ENCODE measurements at places on chromosomes 11 and 22. TPM values are rescaled to one million over a fixed set of nuclear protein-coding genes. Genes with fewer than 3 reads are reported as not detected.

C11orf87 gene
- not detected for total RNA-seq

CDON gene
- total RNA-seq, result 14.0 TPM

AGBL2 gene
- total RNA-seq, result 1.3 TPM

KRTAP5-11 gene
- total RNA-seq, result not detected

KCTD17 gene
- total RNA-seq, result 19.1 TPM

ZBED4 gene
- 9.1 TPM for total RNA-seq

MRGPRE gene
- total RNA-seq, result not detected

XNDC1N gene
- 9.7 TPM for total RNA-seq

UCP3 gene
- total RNA-seq, result 2.2 TPM

PKP3 gene
- 33.4 TPM for total RNA-seq

ESAM gene
- 0.75 TPM for total RNA-seq

DEUP1 gene
- not detected for total RNA-seq

RASL10A gene
- total RNA-seq, result 0.57 TPM

POU2AF2 gene
- total RNA-seq, result not detected

OR52H1 gene
- total RNA-seq, result not detected

UBE2L6 gene
- 52.1 TPM for total RNA-seq

MYBPC3 gene
- total RNA-seq, result not detected

Measured in A375 (cell line).